ENCODE measurements at places on chromosomes 12 and 14. TPM values are rescaled to one million over a fixed set of nuclear protein-coding genes. Genes with fewer than 3 reads are reported as not detected.
A peak's percentile ranks its signal among the peaks of the same experiment; 100 is the strongest.

DNA sequence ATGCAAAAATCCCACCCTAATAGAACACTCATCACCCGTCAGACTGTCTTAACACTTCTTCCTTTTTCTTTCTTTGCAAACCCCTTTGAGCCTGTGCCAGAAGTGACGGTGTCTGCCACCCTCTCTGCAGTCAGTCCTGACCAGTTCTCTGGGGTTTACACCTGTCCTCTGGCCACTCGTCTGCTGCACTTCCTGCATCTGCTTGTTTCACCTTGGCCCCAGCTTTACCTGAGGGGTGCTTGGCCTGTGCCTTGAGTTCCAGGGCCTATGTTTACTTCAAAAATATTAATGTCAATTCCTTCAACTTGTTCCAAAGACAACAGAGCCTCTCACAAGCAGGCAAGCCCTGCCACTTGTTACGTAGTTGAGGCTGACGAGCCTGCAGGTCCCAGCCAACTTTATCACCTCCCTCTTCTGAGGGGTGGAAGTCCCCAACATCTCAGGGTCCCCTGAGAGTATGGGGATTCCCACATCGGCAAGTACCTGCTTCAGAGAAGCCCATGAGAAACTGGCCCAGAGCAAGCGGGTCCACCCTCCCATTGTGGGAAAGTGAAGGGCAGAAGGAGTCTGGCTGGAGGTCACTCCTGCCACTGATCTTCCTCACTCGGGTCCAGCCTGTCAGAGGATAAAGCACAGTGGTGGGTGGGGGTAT lies 205.4 kb downstream of the DAD1 start:
- ATAC-seq: no peak

Gene RHEBL1
- total RNA-seq: 1.2 TPM

Gene TEX52
- 0.38 TPM for total RNA-seq

Gene KRT71
- total RNA-seq: not detected

GRCh38 chr12:4643747-4644146 lies 5.1 kb downstream of the AKAP3 start:
- ATAC-seq: no peak

Gene COQ10A
- total RNA-seq: 13.2 TPM

Gene SALL2
- total RNA-seq: 15.0 TPM

DNA sequence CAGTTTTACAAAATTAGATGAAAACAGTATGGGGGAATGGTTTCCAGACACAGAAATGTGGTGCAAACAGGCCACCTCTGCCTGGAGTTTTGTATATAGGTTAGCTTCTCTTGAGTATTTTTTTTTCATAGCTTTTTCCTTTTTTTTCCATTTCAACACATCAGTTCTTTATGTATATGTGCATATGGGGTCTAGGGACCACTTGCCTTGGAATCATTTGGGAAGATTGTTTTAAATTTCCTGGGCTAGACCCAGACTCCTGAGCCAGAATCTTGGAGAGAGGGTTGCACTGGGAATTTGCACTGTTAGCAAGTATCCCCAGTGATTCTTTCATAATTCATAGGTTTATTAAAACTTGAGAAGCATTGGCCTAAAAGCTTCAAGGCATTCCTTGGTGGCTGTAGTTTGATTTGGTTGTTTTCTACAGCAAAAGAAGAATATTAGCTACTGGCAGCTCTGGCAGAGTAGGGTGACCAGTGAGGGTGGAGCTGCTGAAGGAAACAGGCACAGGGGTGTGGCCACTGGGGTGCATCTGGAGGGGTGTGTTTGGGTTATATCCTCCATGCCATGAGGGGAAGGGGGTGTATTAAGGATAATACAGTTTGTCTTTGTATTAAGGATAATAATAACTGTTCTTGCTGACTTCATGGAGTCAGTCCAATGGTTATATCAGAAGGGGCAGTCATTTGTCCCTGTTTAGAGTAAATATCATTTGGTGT lies 22.8 kb downstream of the PPP1R36 start:
- peak; percentile 28 for ATAC-seq

DNA sequence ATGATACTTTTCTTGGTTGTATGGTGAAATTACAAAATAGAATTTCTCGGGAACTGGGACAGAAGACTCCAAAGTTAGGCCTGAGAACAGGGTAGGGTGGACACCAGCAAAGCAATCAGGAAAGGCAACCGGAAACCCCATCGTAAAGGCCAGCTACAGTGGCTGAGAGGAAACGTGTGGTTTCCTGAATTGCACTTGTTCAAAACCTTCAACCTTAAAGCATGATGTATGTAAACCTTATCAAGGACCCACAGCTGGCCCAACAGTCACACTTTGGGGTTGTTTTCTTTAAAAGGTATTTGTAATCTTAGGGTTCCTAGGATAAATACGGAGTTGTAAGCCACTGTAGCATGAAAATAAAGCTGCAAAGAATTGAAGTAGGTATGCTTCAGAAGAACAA lies 2.2 kb upstream of the PTGDR start:
- ATAC-seq: no peak

GRCh38 chr12:88237954-88238353 lies 95.8 kb downstream of the TMTC3 start:
- ATAC-seq: no peak

All from motor neuron (in vitro differentiated cells).